Hematopoietic multipotent progenitor cell treated with erythropoietin and hydrocortisone succinate and interleukin-3 and kit ligand, for 4 days (in vitro differentiated cells): ENCODE measurements at places on chromosomes 3 and 15.

GRCh38 chr15:73325191-73325861 is 43.4 kb downstream of the HCN4 start:
- DNase-seq, result peak; percentile 9

GRCh38 chr3:69409011-69409410 is 23.1 kb upstream of the FRMD4B start:
- DNase-seq, result no peak

DNA sequence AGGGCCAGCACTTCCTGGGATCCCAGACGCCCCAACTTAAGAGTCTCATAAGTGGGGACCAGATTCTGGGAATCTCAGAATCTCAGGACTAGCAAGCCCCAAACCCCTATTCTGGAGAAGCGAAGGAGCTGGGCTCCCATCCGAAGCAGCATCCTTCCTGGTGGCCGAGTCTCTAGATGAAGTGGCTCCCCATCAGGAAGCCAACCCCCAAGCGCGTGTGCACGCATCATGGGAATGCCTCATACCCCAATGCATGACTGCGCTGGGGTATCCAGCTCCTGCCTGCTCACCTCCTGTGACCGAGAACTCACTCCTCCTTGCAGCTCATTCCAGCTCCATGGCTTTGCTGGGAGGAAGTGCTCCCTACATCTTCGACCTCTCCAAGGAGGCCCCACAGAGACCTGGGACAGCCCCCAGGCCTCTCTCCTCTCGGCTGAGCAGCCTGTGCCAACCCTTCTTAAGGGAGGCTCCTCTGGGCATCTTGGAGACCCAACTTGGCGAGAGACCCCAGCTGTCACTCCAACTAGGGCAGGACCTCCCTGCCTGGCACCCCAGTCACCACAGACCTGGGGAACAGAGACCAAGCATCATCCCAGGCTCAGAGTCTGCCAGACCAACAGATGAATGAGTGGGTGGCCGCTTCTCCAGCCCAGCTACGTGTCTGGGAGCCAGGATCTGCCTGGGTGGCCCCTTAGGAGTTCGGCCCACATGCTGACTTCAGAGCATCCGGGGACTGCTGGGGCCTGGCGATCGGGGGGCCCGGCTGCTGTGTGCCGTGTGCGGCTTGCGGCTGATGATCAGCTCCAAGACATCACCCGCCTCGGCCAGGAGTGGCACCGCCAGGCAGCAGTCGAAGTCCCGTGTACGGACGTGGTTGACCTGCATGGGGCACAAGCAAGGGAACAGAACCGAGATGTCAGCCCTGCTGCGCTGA is 46.9 kb downstream of the GRIP2 start:
- no peak for DNase-seq

DNA sequence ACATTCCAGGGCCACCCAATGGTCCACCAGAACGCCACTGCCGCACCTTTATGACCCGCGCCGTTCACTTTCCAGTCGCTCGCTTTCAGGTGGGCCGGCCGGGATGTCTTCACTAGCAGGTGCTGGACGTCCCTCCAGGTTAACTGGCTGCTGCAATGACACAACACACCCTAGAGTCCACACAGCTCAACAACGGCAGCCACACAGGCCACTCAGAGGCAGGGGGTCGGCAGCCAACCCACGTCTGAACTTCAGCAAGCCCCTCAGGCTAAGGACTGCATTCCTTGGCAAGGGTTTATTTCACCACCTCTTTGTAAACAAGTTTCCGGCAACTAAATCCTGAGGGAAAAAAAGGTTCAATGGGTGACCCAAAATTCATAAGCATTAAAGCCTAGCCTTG is 89.2 kb upstream of the SNRPA1 start:
- no peak for DNase-seq

DNA sequence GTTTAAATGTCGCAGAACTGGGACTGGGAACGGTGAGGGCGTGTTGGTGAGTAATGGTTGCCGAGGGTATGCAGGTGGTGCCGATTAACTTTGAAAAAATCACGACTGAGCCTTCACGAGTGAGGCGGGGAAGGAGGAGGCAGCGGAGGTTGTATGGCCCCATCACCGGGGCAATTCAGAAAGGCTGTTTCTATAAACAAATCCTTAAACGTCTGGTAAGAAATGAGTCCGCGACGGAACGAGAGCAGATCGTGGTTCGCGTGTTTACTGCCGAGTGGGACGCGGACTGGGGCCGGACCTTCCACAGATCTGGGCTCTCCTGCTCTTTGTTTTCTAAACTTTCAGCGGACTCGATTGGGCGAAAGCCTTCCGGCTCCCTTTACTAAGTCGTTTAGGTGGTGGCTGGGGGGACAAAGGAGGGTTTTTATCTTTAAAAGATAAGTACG is 2.7 kb downstream of the IGF1R start:
- peak; percentile 15 for DNase-seq
